Activated CD4-positive, alpha-beta T cell treated with anti-CD3 and anti-CD28 coated beads, Interleukin-2, amount 10 ng/mL, durations not matched to agents 7 days and 5 days (primary cell): ENCODE measurements at places on chromosomes 2 and 18. TPM values are rescaled to one million over a fixed set of nuclear protein-coding genes. Genes with fewer than 3 reads are reported as not detected.

DNA sequence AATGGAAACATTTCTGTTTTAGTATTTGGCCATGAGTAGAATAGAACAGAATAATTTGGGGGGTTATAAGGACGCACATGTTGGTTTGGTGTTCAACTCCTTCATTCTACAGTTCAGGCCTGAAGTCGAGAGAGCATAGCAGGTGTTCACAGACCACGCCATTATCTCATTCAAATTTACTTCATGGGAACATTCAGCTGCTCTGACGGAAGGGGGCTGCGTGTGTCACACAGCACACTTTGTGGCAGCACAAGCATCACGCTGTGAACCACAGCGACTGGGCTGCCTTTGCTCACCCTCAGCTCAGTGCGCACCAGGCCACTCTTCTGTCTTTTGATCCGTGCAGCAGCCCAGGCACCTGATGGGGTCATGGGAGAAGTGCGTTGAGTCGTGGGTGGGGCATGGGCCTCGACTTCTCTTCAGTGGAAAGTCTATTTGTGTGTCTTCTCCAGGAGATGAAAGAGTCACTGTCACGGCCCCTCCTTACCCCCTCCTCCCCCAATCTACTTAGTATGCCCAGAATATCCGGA lies 348.6 kb upstream of the SALL3 start:
- no peaks in the 10 kb centered on the region for H3K27me3 ChIP-seq
- DNase-seq = no peak
- no peak overlapping the region for H3K4me3 ChIP-seq
- peaks cover 4% of the 10 kb centered on the region for H3K36me3 ChIP-seq

DNA sequence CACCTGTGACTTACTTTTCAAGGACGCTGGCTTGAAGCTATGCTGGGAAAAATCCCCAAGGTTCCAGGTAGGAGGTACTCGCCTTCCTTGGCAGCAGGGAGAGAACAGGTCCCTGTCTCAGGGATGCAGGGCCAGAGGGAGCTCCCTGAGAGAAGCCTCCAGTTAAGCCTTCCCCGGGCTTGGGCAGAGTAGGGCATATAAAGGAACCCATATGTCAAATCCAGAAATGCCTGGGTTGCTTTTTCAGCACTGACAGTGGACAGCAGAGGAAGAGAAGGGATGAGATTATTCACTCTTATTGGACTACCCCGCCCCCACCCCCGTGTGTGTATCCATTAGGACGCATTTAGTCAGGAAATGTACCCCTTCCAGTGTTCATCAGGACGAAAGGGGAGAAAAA lies 89.3 kb upstream of the TEX51 start:
- H3K27me3 ChIP-seq = peaks cover 16% of the 10 kb centered on the region
- no peak overlapping the region for H3K27ac ChIP-seq
- no peak for DNase-seq
- no peak overlapping the region for H3K4me3 ChIP-seq

IL18RAP gene
- 3.8 TPM for total RNA-seq

DNA sequence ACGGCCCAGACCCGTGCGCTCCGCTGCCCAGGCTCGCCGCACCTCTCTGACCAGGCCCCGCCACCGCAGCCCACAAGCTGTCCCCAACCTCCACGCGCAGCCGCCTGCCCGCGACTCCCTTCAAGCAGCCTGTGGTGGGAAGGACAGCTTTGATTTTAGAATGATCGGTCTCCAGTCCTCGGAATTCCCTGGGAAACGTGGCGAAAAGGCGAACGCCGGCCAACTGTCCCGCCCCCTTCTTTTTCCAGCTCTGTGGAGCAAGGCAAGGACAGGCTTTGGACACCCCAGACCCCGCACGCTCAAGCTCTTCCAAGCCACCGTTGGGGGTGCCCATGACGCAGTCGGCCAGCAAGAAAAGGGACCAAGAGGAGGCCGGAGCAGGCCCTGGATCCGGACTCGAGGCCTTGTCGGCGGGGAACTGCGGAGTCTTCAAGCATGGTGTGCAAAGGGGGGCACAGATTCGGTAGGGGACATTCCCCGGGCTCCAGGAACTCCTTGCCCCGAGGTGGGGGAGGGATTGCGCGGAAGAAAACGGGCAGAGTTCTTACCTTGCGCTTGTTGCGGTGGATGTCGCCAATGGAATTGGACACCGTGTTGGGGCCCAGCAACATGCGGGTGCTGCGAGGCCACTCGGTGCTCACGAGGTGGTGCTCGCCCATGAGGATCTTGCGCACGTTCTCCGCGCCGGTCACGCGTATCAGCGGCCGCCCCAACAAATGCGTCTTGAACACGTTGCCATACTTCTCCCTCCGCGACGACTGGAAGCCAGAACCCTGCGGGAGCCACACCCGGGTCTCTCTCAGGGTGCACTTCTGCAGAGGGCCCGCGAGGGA lies 4.0 kb downstream of the CYP26B1 start:
- peaks cover 5% of the 10 kb centered on the region for H3K36me3 ChIP-seq
- no peak overlapping the region for H3K4me3 ChIP-seq
- peaks cover 48% of the 10 kb centered on the region for H3K27me3 ChIP-seq
- DNase-seq = no peak
- no peak overlapping the region for H3K27ac ChIP-seq

- no peak for DNase-seq
- H3K36me3 ChIP-seq = no peaks in the 10 kb centered on the region
- no peaks in the 10 kb centered on the region for H3K27me3 ChIP-seq
- H3K27ac ChIP-seq = no peak overlapping the region
Measured at GRCh38 chr18:52903857-52904256, 563.9 kb downstream of the DCC start.

COL3A1 gene
- not detected for total RNA-seq

TMEM182 gene
- 2.5 TPM for total RNA-seq

ATP6V1B1 gene
- not detected for total RNA-seq

IL18R1 gene
- 19.2 TPM for total RNA-seq

- H3K27me3 ChIP-seq = peaks cover 6% of the 10 kb centered on the region
- peaks cover 3% of the 10 kb centered on the region for H3K4me1 ChIP-seq
- H3K27ac ChIP-seq = peak overlapping the region; percentile 9
- H3K36me3 ChIP-seq = no peaks in the 10 kb centered on the region
- H3K4me3 ChIP-seq = no peak overlapping the region
Measured at GRCh38 chr2:127091886-127092285, 15.1 kb downstream of the BIN1 start.

GRCh38 chr2:209564816-209565215 lies 141.0 kb downstream of the MAP2 start:
- no peak overlapping the region for H3K27ac ChIP-seq
- no peak overlapping the region for H3K4me3 ChIP-seq
- H3K4me1 ChIP-seq = no peaks in the 10 kb centered on the region
- no peaks in the 10 kb centered on the region for H3K27me3 ChIP-seq

DNA sequence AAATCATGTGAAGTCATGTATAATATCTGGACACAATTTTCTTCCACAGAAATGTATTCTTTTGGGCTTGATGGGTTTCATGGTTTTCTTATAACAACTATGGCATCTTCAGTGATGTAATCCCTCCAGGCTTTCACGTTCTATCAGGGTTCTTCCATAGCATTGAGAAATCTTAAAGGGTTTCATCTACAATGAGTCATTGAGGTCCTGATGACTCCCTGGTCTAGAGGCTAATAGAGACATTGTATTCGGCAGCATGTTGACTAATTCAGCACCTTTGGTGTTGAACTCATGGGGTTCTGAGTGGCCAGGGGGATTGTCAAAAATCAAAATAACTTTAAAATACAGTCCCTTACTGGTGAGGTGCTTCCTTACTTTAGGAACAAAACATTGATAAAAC lies 614.0 kb upstream of the CRIM1 start:
- no peak for DNase-seq
- H3K27ac ChIP-seq = no peak overlapping the region
- H3K4me3 ChIP-seq = no peak overlapping the region
- no peaks in the 10 kb centered on the region for H3K36me3 ChIP-seq

MFSD2B gene
- total RNA-seq = not detected

DNA sequence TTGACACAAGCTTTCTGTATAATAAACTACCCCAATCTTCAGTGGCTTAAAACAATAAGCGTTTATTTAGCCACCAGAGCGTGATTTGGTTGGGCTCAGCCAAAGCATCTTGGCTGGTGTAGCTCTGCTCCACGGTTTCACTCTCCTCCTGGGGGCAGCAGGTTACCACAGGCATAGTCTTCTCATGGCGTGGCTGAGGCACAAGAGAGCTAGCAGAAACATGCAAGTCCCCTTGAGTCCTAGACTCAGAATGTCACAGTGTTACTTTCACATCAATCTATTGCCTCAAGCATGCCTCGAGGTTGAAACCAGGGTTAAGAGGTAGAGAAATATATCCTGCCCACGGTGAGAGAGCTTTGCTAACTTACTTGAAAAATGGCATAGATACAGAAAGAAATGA lies 19.9 kb upstream of the SLC9A2 start:
- no peaks in the 10 kb centered on the region for H3K4me1 ChIP-seq
- H3K27ac ChIP-seq = no peak overlapping the region
- DNase-seq = no peak
- H3K36me3 ChIP-seq = no peaks in the 10 kb centered on the region

DNA sequence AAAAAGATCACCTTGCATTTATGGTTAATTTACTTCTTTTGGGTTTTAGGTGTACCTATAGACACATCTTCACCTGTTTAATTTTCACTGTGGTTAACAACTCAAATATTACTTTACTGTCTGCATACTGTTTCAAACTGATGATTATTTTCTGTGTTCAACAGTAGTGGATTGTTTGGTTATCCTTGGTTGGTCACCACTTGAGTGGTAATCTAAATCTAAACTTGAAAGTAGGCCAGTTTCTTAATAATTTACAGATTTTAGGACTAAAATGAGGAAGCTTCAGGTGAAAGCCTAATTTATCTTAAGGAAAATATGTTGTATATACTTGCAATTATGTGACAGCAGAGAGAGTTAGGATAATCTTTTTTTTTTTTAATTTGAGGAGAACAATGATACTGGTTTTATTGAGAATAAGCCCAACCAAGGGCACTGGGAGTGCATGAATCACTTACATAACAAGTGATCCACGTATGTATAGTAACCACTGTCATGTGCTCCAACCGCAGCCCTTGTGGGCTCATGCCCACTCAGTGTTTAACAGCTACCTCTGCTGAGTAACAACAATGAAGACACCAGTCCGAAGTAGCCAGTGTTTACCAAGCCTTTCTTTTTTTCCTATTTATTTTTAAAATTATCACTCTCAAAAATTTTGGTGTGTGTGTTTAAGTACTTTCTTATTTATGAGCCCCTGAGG lies 31.0 kb upstream of the WDSUB1 start:
- no peak overlapping the region for H3K27ac ChIP-seq
- H3K4me3 ChIP-seq = no peak overlapping the region
- H3K36me3 ChIP-seq = peaks cover 3% of the 10 kb centered on the region
- no peaks in the 10 kb centered on the region for H3K27me3 ChIP-seq
- no peak for DNase-seq
- no peaks in the 10 kb centered on the region for H3K4me1 ChIP-seq

- peaks cover 13% of the 10 kb centered on the region for H3K27me3 ChIP-seq
- no peaks in the 10 kb centered on the region for H3K36me3 ChIP-seq
- no peak overlapping the region for H3K27ac ChIP-seq
- H3K4me1 ChIP-seq = no peaks in the 10 kb centered on the region
- no peak overlapping the region for H3K4me3 ChIP-seq
- DNase-seq = no peak
Measured at GRCh38 chr2:240287496-240288086, 147.1 kb upstream of the OTOS start.

GRCh38 chr2:10009271-10009810 lies 34.0 kb upstream of the KLF11 start:
- H3K36me3 ChIP-seq = no peaks in the 10 kb centered on the region
- H3K4me3 ChIP-seq = no peak overlapping the region
- H3K27ac ChIP-seq = no peak overlapping the region
- H3K27me3 ChIP-seq = peaks cover 27% of the 10 kb centered on the region
- H3K4me1 ChIP-seq = no peaks in the 10 kb centered on the region

TLX2 gene
- 0.52 TPM for total RNA-seq

GRCh38 chr2:70959851-70960832 lies 18.3 kb upstream of the ANKRD53 start:
- DNase-seq = peak; percentile 4
- no peaks in the 10 kb centered on the region for H3K36me3 ChIP-seq
- no peak overlapping the region for H3K27ac ChIP-seq
- H3K4me3 ChIP-seq = no peak overlapping the region
- peaks cover 18% of the 10 kb centered on the region for H3K4me1 ChIP-seq
- H3K27me3 ChIP-seq = peaks cover 28% of the 10 kb centered on the region

PAIP2B gene
- total RNA-seq = 1.6 TPM

CFAP65 gene
- not detected for total RNA-seq

RPRM gene
- not detected for total RNA-seq

DNA sequence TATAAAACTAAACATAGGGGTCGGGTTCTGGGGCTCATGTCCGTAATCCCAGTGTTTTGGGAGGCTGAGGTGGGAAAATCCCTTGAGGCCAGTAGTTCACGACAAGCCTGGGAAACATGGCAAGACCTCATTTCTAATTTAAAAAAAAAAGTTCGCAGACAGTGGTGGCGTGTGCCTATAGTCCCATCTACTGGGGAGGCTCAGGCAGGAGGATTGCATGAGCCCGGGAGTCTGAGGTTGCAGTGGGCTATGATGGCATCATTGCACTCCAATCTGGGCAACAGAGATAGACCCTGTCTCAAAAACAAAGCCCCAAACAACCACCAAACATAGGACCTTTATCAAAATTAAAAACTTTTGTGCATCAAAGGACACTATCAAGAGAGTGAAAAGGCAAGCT lies 9.8 kb upstream of the HAAO start:
- H3K4me3 ChIP-seq = no peak overlapping the region
- H3K4me1 ChIP-seq = peaks cover 11% of the 10 kb centered on the region
- peaks cover 20% of the 10 kb centered on the region for H3K27me3 ChIP-seq
- no peak for DNase-seq
- H3K36me3 ChIP-seq = no peaks in the 10 kb centered on the region

LRRC30 gene
- not detected for total RNA-seq

KCNG3 gene
- 0.12 TPM for total RNA-seq

MCM6 gene
- total RNA-seq = 111 TPM

- H3K27ac ChIP-seq = no peak overlapping the region
- H3K27me3 ChIP-seq = peaks cover 5% of the 10 kb centered on the region
- no peaks in the 10 kb centered on the region for H3K4me1 ChIP-seq
- no peaks in the 10 kb centered on the region for H3K36me3 ChIP-seq
Measured at GRCh38 chr18:2826581-2826980, 20.2 kb upstream of the EMILIN2 start.

SULT1C4 gene
- total RNA-seq = not detected

GRCh38 chr2:19879120-19879519 lies 22.7 kb downstream of the TTC32 start:
- DNase-seq = no peak
- H3K27me3 ChIP-seq = no peaks in the 10 kb centered on the region
- peaks cover 13% of the 10 kb centered on the region for H3K36me3 ChIP-seq
- no peak overlapping the region for H3K4me3 ChIP-seq
- H3K27ac ChIP-seq = no peak overlapping the region
- no peaks in the 10 kb centered on the region for H3K4me1 ChIP-seq

C2orf80 gene
- not detected for total RNA-seq

GRCh38 chr2:45943219-45944044 lies 292.0 kb downstream of the PRKCE start:
- no peaks in the 10 kb centered on the region for H3K27me3 ChIP-seq
- no peak overlapping the region for H3K4me3 ChIP-seq
- DNase-seq = no peak
- H3K4me1 ChIP-seq = no peaks in the 10 kb centered on the region
- H3K36me3 ChIP-seq = peaks cover 2% of the 10 kb centered on the region

PLCL1 gene
- 1.6 TPM for total RNA-seq

TMEM247 gene
- not detected for total RNA-seq

- H3K4me1 ChIP-seq = no peaks in the 10 kb centered on the region
- H3K27me3 ChIP-seq = no peaks in the 10 kb centered on the region
- no peaks in the 10 kb centered on the region for H3K36me3 ChIP-seq
- no peak for DNase-seq
- H3K4me3 ChIP-seq = no peak overlapping the region
Measured at GRCh38 chr2:198102856-198103255, 298.5 kb downstream of the PLCL1 start.

PAX8 gene
- 0.69 TPM for total RNA-seq

GRCh38 chr2:17607379-17607778 lies 66.9 kb downstream of the VSNL1 start:
- H3K4me3 ChIP-seq = no peak overlapping the region
- no peaks in the 10 kb centered on the region for H3K36me3 ChIP-seq
- no peak overlapping the region for H3K27ac ChIP-seq
